ENCODE measurements at places on chromosomes 13 and 19. TPM values are rescaled to one million over a fixed set of nuclear protein-coding genes. Genes with fewer than 3 reads are reported as not detected.

GRCh38 chr19:48970139-48970766, 5.1 kb downstream of the FTL start:
- peaks cover 27% of the 10 kb centered on the region for H3K4me1 ChIP-seq
- H3K4me3 ChIP-seq: no peak overlapping the region
- H3K36me3 ChIP-seq: peaks cover 47% of the 10 kb centered on the region
- no peaks in the 10 kb centered on the region for H3K27me3 ChIP-seq
- no peak overlapping the region for H3K27ac ChIP-seq

DNA sequence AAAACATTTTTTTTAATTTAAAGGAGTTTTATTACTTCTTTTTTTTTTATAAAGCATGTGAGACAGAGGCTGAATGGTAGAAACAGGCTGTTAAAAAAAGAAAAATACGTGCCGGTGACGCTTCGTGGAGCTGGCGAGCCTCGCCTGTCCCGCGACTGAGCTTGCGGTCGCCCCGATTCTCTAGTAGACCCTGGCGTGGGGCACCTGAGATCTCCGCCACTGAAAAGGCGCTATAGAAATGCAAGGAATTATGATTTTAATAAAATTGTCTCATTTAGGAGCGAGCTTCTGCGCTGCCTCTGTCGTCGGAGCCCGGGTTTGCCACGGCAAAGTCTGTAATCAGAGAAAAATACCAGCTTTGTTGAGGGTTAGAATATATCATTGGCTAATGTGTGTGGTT, 18.4 kb downstream of the NFIX start:
- peaks cover 15% of the 10 kb centered on the region for H3K4me1 ChIP-seq
- peaks cover 2% of the 10 kb centered on the region for H3K36me3 ChIP-seq
- DNase-seq: no peak
- H3K4me3 ChIP-seq: peak overlapping the region; percentile 47

- DNase-seq: no peak
- no peak overlapping the region for H3K27ac ChIP-seq
- no peaks in the 10 kb centered on the region for H3K4me1 ChIP-seq
- H3K27me3 ChIP-seq: peaks cover 3% of the 10 kb centered on the region
- H3K36me3 ChIP-seq: no peaks in the 10 kb centered on the region
- H3K4me3 ChIP-seq: no peak overlapping the region
Observed at GRCh38 chr13:93786846-93787489, 560.4 kb downstream of the GPC6 start.

DNA sequence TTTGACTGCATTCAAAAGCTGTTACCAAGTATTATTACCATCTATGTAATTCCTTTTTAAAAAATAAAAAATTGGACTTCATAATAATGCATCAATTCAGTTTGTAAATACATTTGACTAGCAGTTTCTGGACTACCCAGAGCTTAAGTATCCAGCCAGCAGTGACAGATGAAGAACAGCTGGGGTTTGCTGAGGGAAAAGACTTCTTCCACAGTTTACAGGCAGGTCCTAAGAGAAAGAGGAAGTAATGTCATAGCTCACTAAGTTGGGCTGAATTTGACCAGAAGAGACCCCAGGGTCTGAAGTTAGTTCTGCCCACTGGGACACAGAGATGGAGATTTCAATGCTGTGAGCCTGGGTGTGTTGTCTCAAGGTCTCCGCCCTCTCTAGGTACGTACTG, 96.4 kb downstream of the MBNL2 start:
- H3K36me3 ChIP-seq: no peaks in the 10 kb centered on the region
- H3K4me3 ChIP-seq: no peak overlapping the region
- no peaks in the 10 kb centered on the region for H3K4me1 ChIP-seq
- H3K27ac ChIP-seq: no peak overlapping the region
- DNase-seq: no peak

- no peak overlapping the region for H3K27ac ChIP-seq
- H3K4me1 ChIP-seq: peaks cover 7% of the 10 kb centered on the region
- no peaks in the 10 kb centered on the region for H3K27me3 ChIP-seq
- H3K36me3 ChIP-seq: peaks cover 3% of the 10 kb centered on the region
- DNase-seq: no peak
Observed at GRCh38 chr13:41670873-41671443, 213.6 kb downstream of the RGCC start.

DNA sequence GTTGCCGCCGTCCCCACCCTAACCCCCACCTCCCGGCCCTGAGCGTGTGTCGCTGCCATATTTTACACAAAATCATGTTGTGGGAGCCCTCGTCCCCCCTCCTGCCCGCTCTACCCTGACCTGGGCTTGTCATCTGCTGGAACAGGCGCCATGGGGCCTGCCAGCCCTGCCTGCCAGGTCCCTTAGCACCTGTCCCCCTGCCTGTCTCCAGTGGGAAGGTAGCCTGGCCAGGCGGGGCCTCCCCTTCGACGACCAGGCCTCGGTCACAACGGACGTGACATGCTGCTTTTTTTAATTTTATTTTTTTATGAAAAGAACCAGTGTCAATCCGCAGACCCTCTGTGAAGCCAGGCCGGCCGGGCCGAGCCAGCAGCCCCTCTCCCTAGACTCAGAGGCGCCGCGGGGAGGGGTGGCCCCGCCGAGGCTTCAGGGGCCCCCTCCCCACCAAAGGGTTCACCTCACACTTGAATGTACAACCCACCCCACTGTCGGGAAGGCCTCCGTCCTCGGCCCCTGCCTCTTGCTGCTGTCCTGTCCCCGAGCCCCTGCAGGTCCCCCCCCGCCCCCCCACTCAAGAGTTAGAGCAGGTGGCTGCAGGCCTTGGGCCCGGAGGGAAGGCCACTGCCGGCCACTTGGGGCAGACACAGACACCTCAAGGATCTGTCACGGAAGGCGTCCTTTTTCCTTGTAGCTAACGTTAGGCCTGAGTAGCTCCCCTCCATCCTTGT, 6.4 kb downstream of the YIPF2 start:
- H3K36me3 ChIP-seq: peaks cover 26% of the 10 kb centered on the region
- no peak for DNase-seq
- H3K27me3 ChIP-seq: no peaks in the 10 kb centered on the region
- no peak overlapping the region for H3K27ac ChIP-seq
- H3K4me3 ChIP-seq: no peak overlapping the region

Gene HSD11B1L
- total RNA-seq: 2.2 TPM

DNA sequence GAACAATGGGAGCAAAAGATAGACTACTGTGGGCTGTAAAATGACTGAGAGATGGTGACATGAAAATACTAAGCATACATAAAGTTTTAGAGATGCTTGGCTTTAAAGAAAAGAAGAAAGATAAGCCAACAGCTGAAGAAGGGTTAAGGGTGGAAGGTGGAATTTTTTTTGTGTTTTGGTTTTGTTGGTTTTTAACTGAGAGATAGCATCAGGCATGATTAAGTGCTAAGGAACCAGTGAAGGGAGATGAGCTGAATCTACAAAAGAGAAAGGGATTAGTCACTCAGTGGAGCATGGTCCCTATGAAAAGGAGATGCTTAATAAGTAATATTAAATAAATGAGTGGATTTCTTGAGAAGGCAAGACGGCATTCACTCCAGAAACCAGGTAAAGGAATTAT, 12.5 kb upstream of the TBC1D4 start:
- H3K27ac ChIP-seq: no peak overlapping the region
- H3K4me3 ChIP-seq: no peak overlapping the region
- no peaks in the 10 kb centered on the region for H3K36me3 ChIP-seq
- peaks cover 8% of the 10 kb centered on the region for H3K27me3 ChIP-seq
- peaks cover 11% of the 10 kb centered on the region for H3K4me1 ChIP-seq

Gene PPFIA3
- 4.5 TPM for total RNA-seq

DNA sequence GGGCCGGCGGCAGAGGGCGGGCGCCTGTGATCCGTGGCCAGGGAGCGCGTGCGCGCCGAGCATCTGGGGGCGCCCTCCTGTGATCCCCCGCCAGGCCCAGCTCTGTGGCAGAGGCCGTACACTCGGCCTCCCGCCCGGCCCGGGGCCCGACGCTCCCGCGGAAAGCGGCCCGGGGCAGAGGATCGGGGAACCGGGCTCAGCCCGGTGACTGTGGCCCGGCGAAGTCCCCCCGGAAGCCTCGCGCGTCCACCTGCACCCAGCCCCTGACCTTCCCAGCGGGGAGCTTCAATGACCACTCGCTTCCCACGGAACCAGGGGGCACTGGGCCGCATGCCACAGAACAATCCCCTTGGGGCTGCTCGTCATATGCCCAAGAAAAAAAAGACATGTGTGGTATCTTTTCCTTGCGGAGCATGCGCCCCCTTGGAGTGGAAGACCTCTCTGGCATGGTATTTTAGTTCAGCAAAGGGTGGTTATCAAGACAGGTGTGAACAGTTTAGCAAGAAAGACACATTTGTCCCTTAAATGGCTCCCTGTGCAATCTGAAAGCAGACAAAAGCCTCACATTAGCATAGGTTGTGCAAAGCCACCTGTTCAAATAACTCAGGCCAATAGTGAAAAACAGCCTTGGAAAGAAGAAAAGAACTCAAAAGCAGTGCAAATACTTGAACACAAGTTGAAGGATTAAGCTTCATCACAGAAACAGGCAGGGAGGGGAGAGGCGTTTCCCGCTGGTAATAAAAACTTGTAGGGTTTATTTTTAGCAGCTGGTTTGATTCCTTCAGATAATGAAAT, 290.9 kb upstream of the SOX21 start:
- peaks cover 33% of the 10 kb centered on the region for H3K27me3 ChIP-seq
- no peaks in the 10 kb centered on the region for H3K4me1 ChIP-seq
- H3K4me3 ChIP-seq: no peak overlapping the region
- H3K36me3 ChIP-seq: no peaks in the 10 kb centered on the region
- no peak for DNase-seq

- H3K4me3 ChIP-seq: no peak overlapping the region
- H3K27ac ChIP-seq: no peak overlapping the region
- DNase-seq: no peak
- H3K27me3 ChIP-seq: no peaks in the 10 kb centered on the region
- H3K36me3 ChIP-seq: no peaks in the 10 kb centered on the region
Observed at GRCh38 chr13:24225930-24226329, 65.4 kb downstream of the SPATA13 start.

DNA sequence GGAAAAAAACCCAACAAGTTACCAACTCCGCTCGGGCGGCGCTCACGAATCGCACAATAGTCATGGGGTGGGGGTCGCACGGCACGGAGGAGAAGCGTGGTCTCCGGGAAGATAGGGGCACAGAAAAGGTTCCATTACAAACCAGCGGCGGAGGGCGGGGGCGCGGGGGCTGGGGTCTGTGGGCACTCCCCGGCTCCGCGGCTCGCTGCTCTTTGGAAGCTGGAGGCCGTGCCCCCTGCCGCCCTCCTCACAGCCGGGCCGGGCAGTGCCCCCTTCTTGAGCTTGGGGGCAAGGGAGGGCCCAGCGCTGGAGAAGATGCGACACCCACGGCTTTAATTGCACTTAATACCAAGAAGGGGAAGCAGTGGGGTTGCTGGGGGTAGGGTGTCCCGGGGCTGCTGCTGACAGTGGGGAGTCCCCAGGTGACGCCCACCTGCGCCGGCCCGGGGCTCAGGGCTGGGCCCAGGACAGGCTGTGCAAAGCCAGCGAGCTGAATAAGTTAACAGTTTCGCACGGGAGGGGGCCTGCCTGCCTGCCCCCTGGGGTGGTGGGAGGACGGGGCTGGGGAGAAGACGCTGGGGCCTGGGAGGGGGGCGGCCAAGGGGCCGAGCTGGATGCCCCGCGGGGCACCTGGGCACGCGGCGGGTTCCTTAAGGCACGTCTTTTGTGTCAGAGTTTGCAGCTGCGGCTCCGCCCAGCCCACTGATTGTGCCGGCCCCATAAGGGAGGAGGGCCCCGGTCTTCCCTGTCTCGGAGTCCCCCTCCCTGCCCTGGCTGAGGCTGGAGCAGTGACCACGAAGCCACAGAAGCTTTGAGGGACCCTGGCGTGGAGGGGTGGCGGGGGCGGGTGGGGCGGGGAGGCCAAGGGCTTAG, 9.8 kb downstream of the DCAF15 start:
- peaks cover 23% of the 10 kb centered on the region for H3K36me3 ChIP-seq
- no peaks in the 10 kb centered on the region for H3K27me3 ChIP-seq
- no peaks in the 10 kb centered on the region for H3K4me1 ChIP-seq
- H3K27ac ChIP-seq: no peak overlapping the region
- no peak overlapping the region for H3K4me3 ChIP-seq

GRCh38 chr13:103716718-103717117, 650.5 kb upstream of the SLC10A2 start:
- no peak for DNase-seq
- no peak overlapping the region for H3K4me3 ChIP-seq
- no peaks in the 10 kb centered on the region for H3K27me3 ChIP-seq

GRCh38 chr19:39778763-39779162, at the start of gene LEUTX:
Gene LEUTX (plus strand): TSS chr19:39778854. CDS start chr19:39778921, 67 bp downstream.
- H3K4me1 ChIP-seq: peaks cover 8% of the 10 kb centered on the region
- H3K36me3 ChIP-seq: no peaks in the 10 kb centered on the region
- peaks cover 16% of the 10 kb centered on the region for H3K27me3 ChIP-seq
- H3K27ac ChIP-seq: no peak within 1 kb of the TSS
- no peak within 1 kb of the TSS for H3K4me3 ChIP-seq

Gene PRR36
- total RNA-seq: 0.21 TPM

Gene PET100
- 99.2 TPM for total RNA-seq

Gene KCNRG
- not detected for total RNA-seq

DNA sequence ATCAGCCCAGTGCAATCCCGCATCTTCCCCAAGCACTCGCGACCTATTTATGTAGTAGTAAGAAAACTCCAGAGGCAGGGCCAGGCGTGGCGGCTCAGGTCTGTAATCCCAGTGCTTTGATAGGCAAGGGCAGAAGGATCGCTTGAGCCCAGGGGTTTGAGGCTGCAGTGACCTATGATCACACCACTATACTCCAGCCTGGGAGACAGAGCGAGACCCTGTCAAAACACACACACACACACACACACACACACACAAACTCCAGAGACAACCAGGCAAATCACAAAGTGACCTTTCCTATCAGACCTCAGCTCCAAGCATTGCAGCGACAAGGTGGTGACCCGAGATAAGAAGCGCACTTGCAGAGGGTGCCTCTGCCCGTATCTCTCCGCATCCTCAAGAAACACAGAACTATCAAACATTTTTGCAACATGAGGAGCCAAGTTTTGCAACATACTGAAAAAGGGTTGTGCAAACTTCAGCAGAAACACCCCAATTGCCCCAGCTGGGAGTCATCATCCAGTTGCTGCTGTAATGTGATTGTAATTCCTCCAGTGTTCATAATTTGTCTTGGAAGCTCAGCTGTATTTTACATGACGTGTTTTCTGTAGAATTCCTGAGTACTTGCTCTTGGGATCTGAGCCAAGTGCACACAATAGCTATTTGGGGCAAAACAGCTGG, 8.7 kb upstream of the KLF2 start:
- H3K27ac ChIP-seq: no peak overlapping the region
- H3K4me1 ChIP-seq: peaks cover 4% of the 10 kb centered on the region
- peaks cover 2% of the 10 kb centered on the region for H3K36me3 ChIP-seq
- peaks cover 43% of the 10 kb centered on the region for H3K27me3 ChIP-seq
- H3K4me3 ChIP-seq: no peak overlapping the region

Gene IRGC
- total RNA-seq: not detected

Gene ITM2B
- total RNA-seq: 53.1 TPM

GRCh38 chr13:42707586-42707985, 73.8 kb upstream of the FAM216B start:
- no peak overlapping the region for H3K27ac ChIP-seq
- no peaks in the 10 kb centered on the region for H3K4me1 ChIP-seq
- DNase-seq: no peak
- no peaks in the 10 kb centered on the region for H3K36me3 ChIP-seq
- H3K4me3 ChIP-seq: no peak overlapping the region
- H3K27me3 ChIP-seq: peaks cover 14% of the 10 kb centered on the region

- H3K4me1 ChIP-seq: no peaks in the 10 kb centered on the region
- DNase-seq: no peak
- H3K4me3 ChIP-seq: no peak overlapping the region
- H3K27me3 ChIP-seq: no peaks in the 10 kb centered on the region
Observed at GRCh38 chr19:11659612-11660011, 62.3 kb downstream of the ZNF627 start.

GRCh38 chr13:33228648-33229445, 56.7 kb downstream of the STARD13 start:
- peak; percentile 67 for DNase-seq
- peak overlapping the region; percentile 10 for H3K27ac ChIP-seq
- peaks cover 3% of the 10 kb centered on the region for H3K27me3 ChIP-seq

- no peak overlapping the region for H3K27ac ChIP-seq
- no peaks in the 10 kb centered on the region for H3K36me3 ChIP-seq
- no peaks in the 10 kb centered on the region for H3K4me1 ChIP-seq
- no peak for DNase-seq
Observed at GRCh38 chr19:31096062-31096830, 253.0 kb downstream of the TSHZ3 start.

Gene LGALS7
- total RNA-seq: not detected
